ENCODE measurements at places on chromosomes 11 and 22.

DNA sequence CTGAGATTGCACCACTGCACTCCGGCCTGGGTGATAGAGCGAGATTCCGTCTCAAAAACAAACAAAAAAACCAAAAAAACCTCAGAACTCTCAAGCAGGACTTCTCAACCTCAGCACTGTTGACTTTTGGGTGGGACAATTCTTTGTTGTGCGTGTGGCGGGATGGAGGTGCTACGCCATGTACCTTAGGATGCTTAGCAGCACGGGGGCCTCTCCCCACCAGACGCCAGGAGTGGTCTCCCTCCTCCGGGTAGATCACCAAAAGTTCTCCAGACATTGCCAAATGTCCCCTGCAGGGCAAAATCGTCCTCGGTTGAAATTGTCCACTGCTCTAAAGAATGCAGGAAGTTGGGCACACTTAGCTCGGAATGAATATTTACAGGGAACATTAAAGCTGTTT, 26.9 kb upstream of the ATXN10 start:
- no peak for DNase-seq

GRCh38 chr22:33472462-33473344, 414.5 kb upstream of the SYN3 start:
- DNase-seq, result no peak

- DNase-seq, result no peak
Observed at GRCh38 chr11:68784653-68785052, 33.3 kb upstream of the TESMIN start.

GRCh38 chr22:40904101-40904500, 42.2 kb upstream of the DNAJB7 start:
- DNase-seq, result no peak

- no peak for DNase-seq
Observed at GRCh38 chr11:35947437-35947836, 3.6 kb downstream of the LDLRAD3 start.

GRCh38 chr22:26565889-26566288, 24.0 kb downstream of the TPST2 start:
- DNase-seq, result no peak

- no peak for DNase-seq
Observed at GRCh38 chr11:62147545-62147944, 23.7 kb downstream of the INCENP start.

DNA sequence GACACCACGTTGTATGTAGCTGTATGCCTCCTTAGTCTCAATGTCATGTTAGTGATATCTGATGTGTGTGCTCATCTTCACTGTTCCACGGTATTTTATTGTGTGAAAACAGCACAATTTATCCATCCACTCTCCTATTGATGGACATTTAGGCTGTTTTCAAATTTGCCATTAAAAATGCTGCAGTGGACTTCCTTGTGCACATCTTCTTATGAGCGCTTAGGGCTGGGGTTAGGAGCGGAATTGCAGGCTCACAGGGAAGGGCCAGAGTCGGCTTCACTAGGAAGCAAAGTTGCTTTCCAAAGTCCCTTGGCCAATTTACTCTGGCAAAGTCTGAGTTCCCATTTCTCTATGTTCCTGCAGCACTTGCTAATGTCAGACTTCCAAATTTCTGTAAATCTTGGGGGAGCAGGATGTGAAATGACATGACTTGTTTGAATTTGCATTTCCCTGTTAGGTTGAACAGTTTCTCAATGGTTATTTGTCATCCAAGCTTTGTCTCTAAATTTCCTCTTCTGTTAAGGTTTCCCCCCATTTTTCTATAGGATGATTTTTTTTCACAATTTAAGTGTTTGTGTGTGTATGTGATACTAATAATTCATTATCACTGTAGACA, 75.4 kb downstream of the MYEOV start:
- DNase-seq, result no peak
